ENCODE measurements at places on chromosomes 6 and 20.

DNA sequence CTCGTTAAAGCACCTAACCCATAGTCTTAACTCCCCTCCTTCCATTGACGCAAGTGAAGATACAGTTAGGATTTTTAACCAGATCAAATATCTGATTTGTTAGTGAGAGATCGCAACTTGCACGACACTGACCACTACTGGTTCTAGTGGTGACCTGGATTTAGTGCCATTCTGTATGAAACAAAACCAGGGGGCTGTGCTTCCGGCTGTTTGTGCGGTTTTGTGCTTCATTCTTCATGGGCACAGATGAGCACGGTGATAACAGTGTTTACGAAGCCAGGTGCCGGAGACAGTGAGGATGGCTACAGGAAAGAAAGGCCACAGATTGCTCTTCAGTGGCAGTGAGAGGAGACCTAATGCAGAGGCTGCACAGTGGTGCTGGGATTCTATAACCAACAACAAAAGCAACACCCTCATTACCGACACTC, 75.5 kb downstream of the NOL4L start:
- DNase-seq: no peak

DNA sequence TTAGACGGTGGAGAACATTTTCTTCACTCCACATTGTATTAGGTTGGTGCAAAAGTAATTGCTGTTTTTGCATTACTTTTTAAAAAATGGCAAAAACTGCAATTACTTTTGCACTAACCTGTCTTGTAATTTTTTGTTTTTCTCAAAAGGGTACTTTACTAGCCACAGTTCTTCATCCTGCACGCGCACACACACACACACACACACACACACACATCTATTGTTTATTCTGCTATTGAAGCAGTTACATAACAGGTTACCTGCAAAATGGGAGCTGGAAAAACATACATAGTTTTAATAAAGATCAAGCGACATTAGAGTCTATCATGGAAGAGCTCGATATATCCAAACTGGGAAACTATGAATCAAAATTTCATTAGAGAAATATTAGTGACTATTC, 235.2 kb downstream of the SIM1 start:
- no peak for DNase-seq

DNA sequence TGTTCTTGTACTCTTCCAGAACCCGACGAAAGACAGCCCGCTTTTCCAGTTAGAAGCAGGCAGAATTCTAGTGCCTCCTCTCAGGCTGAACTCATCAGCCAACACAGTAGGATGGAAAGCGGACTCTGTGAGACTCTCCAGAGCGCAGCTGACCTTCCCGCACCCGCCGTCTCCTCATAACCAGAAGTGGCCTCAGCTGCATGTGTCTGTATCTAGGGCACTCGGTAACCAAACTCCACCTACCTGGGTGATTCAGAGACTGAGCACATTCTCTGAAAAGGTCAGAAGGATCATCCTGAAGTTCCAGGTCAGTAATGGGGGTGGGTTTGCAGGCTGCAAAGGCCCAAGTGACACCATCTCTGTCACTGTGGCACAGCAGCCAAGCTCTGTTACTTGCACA, 66.7 kb upstream of the NFATC2 start:
- no peak for DNase-seq

DNA sequence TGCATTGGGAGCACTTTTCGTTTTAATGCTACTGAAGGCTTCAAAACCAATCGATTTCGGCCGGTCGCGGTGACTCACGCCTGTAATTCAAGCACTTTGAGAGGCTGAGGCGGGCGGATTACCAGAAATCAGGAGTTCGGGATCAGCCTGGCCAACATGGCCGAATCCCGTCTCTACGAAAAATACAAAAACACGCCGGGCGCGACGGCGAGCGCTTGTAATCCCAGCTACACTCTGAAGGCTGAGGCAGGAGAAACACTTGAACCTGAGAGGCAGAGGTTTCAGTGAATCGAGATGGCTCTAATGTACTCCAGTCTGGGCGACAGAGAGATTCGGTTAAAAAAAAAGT, 58.4 kb downstream of the TRIM38 start:
- DNase-seq: no peak

DNA sequence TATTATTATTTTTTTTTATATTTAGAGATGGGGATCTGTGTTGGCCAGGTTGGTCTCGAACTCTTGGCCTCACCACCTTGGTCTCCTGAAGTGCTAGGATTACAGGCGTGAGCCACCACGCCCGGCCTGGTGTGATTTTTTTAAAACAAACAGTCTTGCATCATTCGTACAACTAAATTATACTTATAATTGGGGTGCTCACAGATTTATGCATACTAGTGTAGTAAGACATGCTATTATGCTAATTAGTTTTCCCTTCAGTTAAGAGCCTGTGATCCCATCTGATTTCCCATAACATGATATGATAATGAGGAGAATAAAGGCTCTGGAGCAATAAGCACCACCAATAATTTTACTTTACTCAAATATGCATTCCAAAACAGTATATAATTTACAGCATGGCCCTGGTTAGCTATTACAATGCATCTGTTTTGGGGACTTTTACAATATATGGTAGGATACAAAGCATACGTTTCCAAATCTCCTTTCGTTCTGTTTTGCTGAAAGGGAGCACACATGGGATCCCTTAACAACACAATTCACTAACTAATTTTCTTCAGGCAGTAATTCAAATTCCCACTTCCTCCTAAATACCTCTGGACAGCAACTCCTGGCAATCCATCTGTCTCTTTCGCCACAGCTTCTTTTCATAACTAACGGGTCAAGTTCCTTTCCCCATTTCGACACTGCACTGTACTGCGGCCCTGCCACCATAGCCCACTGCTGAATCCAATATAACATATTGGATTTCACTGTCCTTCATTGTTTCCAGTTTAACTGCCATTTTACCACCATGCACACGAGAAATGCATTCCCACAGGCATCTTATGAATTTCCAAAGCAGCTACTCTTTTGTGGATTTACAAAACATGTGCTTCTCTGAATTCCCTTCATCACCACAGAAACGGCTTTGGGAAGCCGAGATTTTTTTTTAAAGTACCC, 1.7 kb downstream of the NUDT3 start:
- DNase-seq: peak; percentile 25

GRCh38 chr6:91464201-91464600, 877.3 kb upstream of the MAP3K7 start:
- no peak for DNase-seq

DNA sequence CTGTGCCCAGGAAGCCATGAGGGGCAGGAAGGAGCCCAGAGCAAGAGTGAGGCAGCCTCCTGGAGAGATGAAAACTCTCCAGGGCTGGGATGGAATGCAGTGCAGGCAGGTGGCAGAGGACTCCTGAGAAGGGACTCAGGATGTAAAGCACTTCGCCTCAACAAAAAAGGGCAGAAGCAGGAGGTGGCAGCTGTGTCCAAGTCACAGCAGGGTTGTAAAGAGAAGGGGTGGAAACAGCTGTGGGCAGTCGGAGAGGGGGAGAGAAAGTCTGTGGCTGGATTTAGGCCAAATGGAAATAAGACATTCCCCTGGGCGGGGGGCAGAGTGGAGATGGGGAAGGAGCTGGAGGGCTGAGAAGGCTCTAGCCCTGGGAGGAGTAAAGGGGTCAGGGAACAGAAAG, 34.9 kb downstream of the CYP21A2 start:
- DNase-seq: no peak

- no peak for DNase-seq
Observed at GRCh38 chr6:168439794-168440450, 1.1 kb upstream of the SMOC2 start.

GRCh38 chr20:44092551-44093248, 94.3 kb downstream of the JPH2 start:
- DNase-seq: no peak

DNA sequence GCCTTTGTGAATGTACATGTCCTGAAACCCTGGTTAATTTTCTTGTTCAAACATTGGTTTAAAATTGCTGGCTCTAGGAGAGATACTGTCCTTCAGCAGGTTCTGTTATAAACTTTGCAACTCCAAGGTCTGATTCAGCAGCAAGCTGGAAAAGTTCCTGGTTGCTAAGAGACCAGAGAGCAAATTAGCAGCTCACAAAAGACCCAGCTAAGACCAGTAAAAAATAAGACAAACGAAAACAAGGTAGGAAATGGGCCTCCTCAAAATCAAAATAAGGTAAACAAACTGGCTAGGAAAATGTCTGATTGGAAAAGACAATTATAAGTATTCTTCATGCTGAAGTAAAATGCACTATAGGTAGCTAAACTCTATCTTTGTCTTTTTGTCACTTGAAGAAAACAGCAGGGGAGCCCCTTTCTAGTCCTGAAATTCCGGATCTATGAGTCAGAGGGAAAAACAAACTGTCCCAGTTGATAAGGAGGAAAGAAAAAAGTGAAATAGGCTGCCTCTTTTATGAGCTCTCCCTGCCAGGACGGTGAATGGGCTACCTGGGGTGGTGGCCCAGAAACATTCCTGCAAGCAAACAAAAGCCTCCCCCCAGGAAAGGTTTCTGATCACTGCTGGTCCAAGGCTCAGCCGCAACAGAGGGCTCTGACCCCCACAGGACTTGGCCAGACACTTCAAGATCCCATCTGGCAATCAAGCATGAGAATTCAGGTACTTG, 41.6 kb downstream of the UNC5CL start:
- DNase-seq: peak; percentile 42

- DNase-seq: no peak
Observed at GRCh38 chr6:113750151-113750855, 106.8 kb upstream of the MARCKS start.

DNA sequence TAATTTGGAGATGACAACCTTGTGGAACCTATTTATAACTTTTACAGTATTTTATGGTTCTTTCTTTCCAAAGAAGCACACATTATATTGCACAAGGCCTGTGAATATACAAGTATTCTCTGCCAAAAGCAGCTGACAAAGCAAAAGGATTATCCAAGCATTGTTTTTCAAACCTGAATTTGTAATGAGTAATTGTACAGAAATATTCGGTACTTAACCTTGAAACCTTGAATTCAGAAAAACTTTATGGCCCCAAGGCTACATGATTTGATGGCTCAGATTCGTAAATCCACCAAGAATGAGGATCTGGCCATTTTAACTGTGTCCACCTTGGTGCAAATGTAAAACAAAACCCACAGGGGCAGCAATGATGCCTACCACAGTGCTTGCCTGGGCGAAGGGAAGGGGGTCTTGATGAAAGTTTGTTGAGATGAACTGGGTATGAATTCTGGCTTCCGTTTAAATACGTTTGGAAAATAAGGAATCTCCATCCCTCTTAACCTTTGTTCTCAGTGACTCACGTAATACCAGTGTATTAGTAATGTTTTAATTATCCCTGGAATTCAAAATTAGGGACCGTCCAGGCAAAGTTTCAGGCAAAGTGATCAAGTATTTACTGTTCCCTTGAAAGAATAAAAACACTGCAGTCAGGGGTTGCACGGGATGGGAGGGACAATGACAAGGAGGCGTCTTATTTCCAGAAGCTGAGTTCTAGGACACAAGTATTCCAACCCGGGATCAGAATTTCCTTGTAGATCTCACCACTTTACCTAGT, 2.7 kb upstream of the RBM24 start:
- no peak for DNase-seq

GRCh38 chr6:89308525-89309395, 6.3 kb downstream of the GABRR2 start:
- no peak for DNase-seq

- no peak for DNase-seq
Observed at GRCh38 chr6:106122938-106123656, 37.0 kb downstream of the PRDM1 start.

DNA sequence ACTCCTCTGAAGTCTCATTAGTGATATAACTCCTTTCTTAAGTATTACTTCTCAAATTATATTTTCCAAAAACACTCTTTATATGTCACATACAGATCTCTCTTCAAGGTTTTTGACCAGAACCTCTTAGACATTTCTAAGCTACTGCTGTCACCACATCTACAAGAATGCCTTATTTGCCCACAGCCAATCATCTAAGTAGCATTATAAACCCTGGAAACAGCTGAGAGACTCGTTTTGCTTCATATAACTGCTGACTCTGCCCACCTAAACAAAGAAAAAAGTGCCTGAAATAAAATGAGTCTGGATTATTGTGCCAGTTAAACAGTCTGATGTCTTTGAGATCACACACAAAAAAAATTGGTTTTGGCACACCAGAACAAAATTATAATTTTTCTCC, 165.9 kb downstream of the COL9A1 start:
- no peak for DNase-seq
